Kidney capillary endothelial cell (primary cell): ENCODE measurements at places on chromosomes 7 and 10.

DNA sequence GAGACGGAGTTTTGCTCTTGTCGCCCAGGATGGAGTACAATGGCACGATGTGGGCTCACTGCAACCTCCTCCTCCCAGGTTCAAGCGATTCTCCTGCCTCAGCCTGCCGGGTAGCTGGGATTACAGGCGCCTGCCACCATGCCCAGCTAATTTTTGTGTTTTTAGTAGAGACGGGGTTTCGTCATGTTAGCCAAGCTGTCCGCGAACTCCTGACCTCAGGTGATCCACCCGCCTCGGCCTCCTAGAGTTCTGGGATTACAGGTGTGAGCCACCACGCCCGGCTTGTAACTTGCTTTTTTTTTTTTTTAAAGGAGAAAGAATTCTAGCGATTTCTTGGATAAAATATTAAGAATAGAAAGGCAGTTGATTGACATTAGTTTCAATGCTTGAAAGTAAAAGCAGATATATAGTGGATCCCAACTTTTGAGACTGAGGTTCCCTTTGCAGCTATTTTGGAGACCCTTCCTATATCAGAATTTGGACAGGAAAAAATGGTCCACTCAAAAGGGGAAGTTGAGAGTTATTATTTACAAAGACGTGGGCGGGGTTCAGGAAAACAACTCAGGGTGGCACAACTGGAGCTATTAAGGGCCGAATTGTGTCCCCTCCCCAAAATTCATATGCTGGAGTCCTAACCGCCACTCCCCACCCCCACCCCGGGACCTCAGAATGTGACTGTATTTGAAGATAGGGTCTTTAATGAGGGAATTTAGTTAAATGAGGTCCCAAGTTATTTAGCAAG, 1.3 kb upstream of the ERCC6 start:
- no peak for DNase-seq

- no peak for DNase-seq
These were observed 1.3 kb downstream of the GALNT17 start for GRCh38 chr7:71133232-71133622.

- no peak for DNase-seq
These were observed 5.1 kb upstream of the BLVRA start for GRCh38 chr7:43753271-43753810.

GRCh38 chr7:3725155-3726059, 424.4 kb downstream of the SDK1 start:
- no peak for DNase-seq

DNA sequence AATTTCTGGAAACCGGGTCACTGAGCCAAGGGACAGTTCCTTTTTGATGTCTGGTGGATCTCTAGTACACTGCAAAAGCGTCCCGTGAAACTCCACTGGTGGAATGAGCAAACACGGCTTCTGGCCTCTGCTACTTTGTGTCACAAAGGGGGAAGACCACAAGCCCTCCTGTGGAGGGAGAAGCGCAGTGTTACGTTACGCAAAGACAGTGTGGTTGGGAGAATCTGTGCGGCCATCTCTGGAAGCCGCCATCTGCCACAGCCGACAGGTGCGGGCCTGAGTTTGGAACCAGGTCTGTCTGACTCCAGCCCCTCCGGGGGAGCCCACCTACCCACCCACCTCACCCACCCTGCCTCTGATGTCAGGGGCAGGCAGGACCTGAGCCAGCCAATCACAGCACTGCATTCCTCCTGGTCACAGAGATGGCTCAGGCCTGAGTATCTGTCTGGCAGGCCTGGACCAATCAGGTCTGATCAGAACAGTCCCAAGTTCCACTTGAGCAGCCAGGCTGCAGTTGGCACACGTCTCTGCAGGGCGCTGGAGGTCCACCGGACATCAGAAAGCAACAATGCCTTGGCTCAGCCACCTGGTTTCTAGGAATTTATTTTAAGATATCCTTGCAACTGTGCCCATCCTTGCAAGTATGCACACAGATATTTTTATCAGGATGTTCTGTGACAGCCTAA, 3.0 kb upstream of the CYP2W1 start:
- DNase-seq: no peak

- no peak for DNase-seq
These were observed 152.4 kb downstream of the ACTR3B start for GRCh38 chr7:152911922-152912321.

GRCh38 chr10:9869606-9870176, 1148.0 kb upstream of the CELF2 start:
- no peak for DNase-seq

DNA sequence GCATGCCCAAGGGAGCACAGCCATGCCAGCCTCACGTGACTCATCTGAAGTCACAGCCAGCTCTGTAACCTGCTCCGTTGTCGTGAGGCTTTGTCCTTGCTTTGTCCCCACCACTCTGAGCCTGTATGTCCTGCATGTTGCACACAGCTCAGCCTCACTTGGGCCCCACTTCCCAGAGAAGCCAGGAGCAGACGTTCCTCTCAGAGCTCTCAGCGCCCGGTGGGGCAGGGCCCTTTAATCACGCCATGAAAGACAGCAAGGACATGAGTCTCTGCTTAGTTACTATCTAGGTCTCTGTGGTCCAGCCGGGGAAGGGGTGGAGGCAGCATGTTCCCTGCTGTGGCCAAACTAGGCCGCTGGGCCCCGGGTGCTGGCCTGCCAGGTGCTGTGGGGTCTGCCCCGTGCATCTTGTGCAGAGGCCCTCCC, 127.4 kb upstream of the FAM20C start:
- no peak for DNase-seq

GRCh38 chr10:71627956-71628355, 91.6 kb downstream of the C10orf105 start:
- no peak for DNase-seq

DNA sequence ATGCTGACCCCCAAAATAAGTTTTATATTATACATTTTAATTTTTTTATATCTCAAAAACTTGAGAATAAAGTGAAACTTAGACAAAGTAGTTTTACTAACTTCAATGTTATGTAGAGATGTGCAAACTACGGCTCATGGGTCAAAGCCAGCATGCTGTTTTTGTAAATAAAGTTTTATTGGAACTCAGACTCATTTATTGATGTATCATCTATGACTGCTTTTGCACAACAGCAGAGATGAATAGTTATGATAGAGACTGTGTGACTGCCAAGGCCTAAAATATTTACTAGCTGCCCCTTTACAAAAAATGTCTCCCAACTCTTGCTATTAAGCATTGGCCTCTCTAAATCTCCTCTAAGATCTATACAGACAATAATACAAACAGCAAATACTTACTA, 12.4 kb downstream of the MTPN start:
- DNase-seq: no peak

- DNase-seq: no peak
These were observed 35.5 kb downstream of the GOT1 start for GRCh38 chr10:99394761-99395386.

DNA sequence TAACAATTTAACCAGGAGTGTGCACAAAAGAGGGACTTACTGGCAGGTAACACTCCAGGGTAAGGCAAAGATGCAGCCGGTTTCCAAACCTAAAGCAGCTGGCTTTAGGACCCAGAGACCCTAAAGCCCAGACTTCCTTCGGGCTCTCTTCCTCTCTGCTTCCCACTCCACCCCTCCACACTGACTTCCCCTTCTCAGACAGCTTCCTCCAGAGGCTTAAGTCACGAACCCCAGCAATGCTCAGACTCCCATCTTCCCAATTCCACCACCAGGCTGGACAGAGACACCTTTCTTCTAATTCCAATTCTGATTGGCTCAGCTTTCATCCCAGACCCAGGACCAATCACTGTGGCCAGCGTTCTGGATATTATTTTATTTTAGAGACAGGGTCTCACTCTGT, 24.8 kb downstream of the STYXL1 start:
- DNase-seq: no peak

- peak; percentile 29 for DNase-seq
These were observed 481.0 kb downstream of the TNS3 start for GRCh38 chr7:47100817-47101435.

DNA sequence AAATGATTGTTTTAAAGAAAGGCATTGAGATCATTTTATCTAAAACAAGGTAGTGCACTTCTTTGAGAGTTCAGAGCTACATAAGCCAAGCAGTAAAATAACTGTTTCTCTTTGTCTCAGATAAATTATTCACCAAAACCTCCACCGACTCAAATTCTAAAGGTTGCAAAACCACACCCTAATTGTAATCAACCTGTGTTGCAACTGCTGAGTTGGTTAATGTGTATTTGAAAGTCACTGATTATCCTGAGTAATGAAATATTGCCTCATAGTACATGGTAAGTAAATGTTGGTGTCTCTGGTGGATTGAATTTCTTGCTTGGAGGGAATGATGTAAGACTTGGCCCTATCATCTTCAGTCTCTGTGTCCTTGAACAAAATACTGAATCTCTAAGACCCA, 35.9 kb upstream of the CYP2C9 start:
- no peak for DNase-seq

- DNase-seq: peak; percentile 82
These were observed 64.3 kb downstream of the PDGFA start for GRCh38 chr7:455110-455928.

DNA sequence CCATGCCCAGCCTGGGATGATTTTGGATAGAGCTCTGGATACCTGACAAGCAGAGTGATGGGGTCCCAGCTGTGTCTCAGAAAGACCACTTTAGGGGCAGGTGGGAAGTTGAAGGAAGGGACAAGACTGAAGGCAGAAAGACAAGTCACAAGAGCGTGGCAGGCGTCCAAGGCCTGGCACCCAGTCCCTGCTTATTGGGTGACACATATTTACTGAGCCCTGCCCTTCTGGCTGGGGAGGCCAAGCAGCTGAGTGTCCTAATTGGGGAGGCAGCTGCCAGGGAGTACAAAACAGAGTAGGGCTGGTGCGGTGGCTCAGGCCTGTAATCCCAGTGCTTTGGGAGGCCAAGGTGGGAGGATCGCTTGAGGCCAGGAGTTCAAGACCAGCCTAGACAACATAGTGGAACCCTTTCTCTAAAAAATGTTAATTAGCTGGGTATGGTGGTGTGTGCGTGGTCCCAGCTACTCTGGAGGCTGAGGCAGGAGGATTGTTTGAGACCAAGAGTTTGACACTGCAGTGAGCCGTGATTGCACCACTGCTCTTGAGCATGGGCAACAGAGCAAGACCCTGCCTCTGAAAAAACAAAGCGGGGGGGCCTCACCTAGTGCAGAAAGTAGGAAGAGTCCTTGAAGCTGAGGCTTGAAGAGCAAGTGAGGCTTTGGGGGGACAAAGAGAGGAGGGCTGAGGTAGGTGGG, 53.0 kb upstream of the GTF2I start:
- DNase-seq: no peak

GRCh38 chr7:127678947-127679346, 27.0 kb downstream of the SND1 start:
- DNase-seq: no peak
